ENCODE measurements at places on chromosomes 4 and X. TPM values are rescaled to one million over a fixed set of nuclear protein-coding genes. Genes with fewer than 3 reads are reported as not detected.

Gene FGF2
- 27.7 TPM for total RNA-seq

Gene NDST4
- total RNA-seq = 0.20 TPM

Gene STATH
- not detected for total RNA-seq

Gene HSD17B13
- total RNA-seq = 1.2 TPM

Gene CYLC1
- not detected for total RNA-seq

Gene IL2
- 0.98 TPM for total RNA-seq

Gene MAGED4
- 9.0 TPM for total RNA-seq

Gene MFSD8
- 21.3 TPM for total RNA-seq

Gene SMIM10L2A
- 0.78 TPM for total RNA-seq

Measured in tibial nerve (tissue), 4 donors.